Mesothelial cell of epicardium (in vitro differentiated cells): ENCODE measurements at places on chromosomes 6 and 20.

GRCh38 chr20:49853640-49854039 is 41.0 kb downstream of the SLC9A8 start:
- no peak for DNase-seq

GRCh38 chr6:141552463-141552862 is 580.3 kb upstream of the GJE1 start:
- no peak for DNase-seq

GRCh38 chr6:158226655-158227512 is 58.7 kb downstream of the GTF2H5 start:
- no peak for DNase-seq

GRCh38 chr20:53966774-53967398 is 103.5 kb downstream of the BCAS1 start:
- DNase-seq, result no peak

- DNase-seq, result no peak
These were observed 274.1 kb upstream of the MAP3K7 start for GRCh38 chr6:90860822-90861601.

DNA sequence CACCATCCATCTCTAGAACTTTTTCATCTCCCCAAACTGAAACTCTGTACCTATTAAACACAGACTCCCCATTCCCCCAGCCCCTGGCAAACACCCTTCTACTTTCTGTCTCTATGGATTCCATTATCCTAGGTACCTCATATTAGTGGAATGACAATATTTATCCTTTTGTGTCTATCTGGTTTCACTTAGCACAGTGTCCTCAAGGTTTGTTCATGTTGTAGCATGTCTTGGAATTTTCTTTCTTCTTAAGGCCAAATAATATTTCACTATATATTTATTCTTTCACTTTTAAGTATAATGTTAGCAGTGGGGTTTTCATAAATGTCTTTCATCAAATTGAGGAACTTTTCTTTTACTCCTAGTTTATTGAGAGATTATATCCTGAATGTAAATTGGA is 56.8 kb upstream of the DSP start:
- DNase-seq, result no peak

DNA sequence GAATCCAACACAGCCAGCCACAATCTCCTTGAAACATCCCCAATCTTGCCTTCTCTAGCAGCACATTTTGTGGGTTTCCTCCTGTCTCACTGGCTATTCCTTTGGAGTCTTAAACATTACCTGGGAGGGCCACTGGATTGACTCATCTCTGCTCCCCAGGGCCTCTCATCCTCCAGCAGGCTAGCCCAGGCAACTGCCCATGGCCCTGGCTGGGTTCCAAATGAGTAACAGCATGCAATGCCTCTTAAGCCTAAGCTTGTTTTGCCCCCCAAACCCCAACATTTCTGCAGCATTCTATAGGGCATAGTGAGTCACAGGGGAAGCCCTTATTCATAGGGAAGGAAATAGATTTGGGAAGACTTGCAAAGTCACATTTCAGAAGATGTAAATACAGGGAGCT is 204.9 kb downstream of the FOXA2 start:
- no peak for DNase-seq

- DNase-seq, result peak; percentile 65
These were observed 77.2 kb downstream of the BACH2 start for GRCh38 chr6:90219209-90219985.

GRCh38 chr6:116513224-116513875 is 1.9 kb downstream of the CALHM5 start:
- DNase-seq, result no peak

DNA sequence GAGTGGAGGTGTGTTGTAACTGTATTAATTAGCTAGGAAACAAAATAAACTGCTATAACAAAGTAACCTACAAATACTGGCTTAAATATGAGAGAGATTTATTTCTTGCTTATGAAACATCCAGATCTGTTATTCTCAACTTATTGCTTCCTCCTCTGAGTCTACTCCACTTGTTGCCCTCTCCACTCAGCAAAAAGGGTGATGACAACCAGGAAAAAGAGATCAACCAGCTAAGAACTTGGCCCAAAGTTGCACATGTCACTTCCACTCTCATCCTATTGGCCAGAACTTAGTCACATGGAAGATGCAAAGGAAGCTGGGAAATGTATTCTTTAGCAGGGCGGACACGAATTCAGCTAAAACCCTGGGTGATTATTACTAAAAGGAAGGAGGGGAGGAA is 5.2 kb upstream of the TP53RK start:
- DNase-seq, result no peak

- DNase-seq, result no peak
These were observed at the start of gene HLA-DOA for GRCh38 chr6:33008944-33009861. Gene HLA-DOA, minus strand, starts transcription at chr6:33009591.

DNA sequence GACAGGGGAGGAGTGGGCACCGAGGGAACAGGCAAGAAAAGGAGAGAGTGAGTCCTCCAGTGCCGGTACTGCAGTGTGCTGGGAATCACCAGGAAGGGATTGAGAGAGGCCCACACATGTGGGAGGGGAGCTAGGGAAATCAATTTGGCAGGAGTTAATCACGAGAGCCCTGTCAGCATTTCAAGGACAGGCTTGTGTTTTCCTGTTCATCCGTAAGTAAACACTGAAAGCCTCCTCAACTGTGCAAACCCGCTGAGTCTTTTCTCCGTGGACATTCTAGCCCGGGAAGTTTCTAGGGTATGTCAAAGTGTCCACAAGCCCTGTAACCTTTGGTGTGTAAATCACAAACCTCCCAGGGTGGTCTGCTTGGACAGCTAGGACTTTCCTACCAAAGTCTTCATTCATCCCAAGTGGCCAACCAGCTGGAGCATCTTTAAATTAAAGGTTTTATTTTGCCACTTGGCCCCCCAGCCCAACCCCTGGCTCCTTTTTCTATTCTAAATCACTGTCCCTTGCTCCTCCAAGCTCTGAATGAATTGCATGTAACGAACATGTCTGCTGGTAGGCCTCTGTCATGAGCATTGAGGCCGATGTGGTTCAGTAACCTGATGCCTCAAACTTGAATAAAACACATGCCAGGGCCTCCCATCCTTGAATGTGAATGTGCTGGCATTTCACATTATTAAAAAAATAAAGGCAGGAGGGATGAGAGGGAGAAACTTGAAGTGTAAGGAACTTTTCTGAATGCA is 149.1 kb downstream of the ZNF217 start:
- DNase-seq, result no peak

DNA sequence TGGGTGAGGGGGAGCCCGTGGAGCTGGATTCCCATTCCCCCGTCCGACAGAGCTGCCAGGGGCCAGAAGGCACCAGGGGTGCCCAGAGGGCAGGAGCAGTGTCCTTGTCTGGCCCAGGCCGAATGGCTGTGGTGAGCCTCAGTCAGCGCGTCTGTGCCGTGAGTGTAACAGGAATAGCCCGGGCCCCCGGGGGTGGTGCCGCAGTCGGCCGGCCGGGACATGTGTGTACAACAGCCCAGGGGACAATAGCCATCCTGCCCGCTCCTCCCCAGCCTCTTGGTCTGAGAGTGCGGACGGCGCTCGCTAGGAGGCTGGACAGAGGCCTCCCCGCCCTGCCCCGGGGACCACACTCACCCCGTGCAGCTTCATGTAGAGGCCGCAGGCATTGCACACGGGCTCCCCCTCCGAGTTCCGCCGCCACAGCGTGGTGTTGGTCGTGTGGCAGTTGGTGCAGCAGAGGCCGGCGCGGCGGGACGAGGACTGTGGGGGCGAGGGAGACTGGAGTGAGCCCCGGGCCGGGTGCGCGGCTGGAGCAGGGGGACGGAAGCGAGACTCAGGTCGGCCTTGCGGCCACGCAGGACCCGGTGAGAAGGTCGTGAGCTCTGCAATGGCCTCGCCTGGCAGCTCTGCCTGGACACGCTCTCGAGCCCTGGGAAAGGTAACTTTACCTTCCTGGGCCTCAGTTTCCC is 9.6 kb downstream of the GATA5 start:
- no peak for DNase-seq

DNA sequence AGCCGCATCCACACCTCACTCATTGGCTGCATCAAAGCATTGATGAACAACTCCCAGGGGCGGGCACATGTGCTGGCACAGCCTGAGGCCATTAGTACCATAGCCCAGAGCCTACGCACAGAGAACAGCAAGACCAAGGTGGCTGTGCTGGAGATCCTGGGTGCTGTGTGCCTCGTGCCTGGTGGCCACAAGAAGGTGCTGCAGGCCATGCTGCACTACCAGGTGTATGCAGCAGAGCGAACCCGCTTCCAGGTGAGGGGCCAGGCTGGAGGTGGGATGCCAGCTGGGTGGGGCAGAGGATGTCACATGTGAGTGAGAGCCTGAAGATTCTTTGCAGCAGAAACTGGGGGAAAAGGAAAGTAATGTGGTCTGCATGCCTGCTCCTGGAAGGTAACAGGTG is 66.7 kb downstream of the MOCS1 start:
- no peak for DNase-seq

DNA sequence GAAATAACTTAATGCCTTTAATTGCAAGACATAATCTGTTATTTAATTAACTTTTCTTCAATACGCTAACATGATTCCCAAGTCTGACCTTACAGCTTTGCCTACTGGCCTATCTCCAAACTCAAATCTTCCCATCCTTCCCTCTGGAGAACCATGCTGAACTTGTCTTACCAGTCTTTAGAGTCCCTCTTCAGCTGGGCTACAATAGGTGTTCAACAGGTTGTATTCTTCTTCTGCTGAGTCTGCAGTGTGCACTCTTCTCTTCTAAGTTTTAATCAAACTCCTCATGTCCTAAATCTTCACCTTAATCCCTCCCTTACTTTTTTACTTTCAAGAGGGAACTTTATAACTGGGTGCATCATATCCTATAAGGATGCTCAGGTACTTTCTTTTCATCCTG is 75.5 kb upstream of the TINAG start:
- DNase-seq, result no peak

- DNase-seq, result no peak
These were observed 1.3 kb upstream of the SLC35D3 start for GRCh38 chr6:136920671-136921380.

- no peak for DNase-seq
These were observed 87.5 kb downstream of the MEI4 start for GRCh38 chr6:77740380-77740779.

DNA sequence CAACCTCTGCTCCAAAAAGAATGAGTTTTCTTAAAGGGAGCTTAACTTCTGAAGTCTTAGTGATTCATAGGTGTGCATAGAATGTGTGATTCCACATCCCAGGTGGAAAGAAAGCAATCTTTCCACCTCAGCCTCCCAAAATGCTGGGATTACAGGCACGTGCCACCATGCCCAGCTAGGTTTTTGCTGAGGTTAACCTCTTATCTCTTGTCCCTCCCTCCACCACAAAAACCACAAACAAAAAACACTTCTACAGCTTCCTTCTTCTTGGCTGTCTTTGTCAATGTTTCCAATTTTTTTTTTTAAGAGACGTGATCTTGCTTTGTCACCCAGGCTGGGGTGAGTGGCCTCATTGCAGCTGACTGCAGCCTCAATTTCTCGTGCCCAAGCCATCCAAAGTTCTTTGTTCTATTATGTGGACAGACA is 8.1 kb upstream of the CSE1L start:
- no peak for DNase-seq

- DNase-seq, result no peak
These were observed 9.6 kb upstream of the IL17A start for GRCh38 chr6:52176550-52176949.

- no peak for DNase-seq
These were observed 15.5 kb downstream of the ZBTB2 start for GRCh38 chr6:151375833-151376232.

DNA sequence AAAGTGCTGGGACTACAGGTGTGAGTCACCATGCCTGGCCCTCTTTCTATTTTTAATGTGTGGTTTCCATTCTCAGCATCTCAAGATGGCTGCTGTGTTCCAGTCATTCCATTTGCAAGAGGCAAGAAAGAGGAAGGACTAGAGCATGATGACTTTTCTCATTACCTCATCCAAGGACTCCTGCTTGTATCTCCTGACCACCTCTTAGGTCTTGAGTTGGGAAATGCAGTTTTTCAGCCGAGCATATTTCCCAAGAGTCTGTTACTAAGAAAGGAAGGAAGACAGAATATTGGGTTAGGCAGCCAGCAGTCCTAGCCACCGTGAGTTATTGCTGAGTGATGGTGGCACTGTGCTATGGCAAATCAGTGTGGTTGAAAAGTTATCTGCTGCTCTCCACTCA is 108.4 kb upstream of the INSM1 start:
- no peak for DNase-seq

GRCh38 chr6:126657561-126658175 is 317.8 kb downstream of the CENPW start:
- no peak for DNase-seq

- no peak for DNase-seq
These were observed 191.9 kb downstream of the BCAS1 start for GRCh38 chr20:53878262-53879047.

- DNase-seq, result no peak
These were observed 146.9 kb downstream of the KHDC1L start for GRCh38 chr6:73078333-73078862.

DNA sequence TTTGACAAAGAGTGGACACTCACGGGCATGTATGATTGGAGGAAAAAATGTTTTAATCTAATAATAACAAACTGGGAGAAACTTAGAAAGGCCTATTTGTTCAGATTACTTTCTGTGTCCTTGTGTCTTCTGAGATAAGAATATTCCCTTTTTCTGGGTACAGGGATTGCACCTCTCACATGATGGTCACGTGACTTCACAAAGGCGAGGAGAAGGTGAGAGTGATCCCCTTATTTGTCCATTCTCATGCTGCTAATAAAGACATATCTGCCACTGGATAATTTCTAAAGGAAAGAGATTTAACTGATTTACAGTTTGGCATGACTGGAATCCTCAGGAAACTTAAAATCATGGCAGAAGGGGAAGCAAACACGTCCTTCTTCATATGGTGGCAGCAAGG is 989.7 kb upstream of the FLRT3 start:
- DNase-seq, result no peak

DNA sequence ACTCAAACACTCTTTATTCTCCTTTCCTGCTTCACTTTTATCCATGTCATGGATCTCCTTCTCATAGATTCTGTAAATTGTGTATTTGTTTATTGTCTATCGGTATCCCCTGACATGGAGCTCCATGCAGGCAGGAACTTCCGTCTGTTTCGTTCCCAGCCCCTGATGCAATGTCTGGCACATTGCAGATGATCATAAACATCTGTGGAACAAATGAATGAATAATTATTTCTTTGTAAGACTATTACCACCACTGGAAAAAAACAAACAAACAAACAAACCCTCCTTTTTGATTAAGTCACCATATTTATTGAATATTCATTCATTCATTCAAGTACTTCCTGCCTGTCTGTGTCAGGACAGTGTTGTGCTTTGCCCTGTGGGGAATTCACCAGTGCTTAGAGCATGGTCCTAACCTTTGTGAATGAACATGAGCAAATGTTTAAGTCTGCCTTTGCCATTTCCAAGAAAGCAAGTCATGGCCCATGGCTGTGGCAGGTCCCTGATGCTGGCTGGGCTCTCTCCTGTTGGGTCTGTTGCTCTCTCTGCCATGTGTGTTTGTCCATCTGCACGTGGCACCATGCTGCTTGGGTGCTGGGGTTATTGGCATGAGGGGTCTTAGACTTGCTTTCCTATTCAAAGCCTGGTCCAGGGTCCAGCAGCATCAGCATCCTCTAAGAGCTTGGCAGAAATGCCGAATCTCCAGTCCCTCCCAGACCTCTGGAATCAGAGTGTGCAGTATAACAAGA is 47.5 kb upstream of the NAA20 start:
- DNase-seq, result no peak
